Lung (tissue), 17 donors: ENCODE measurements at places on chromosomes 7 and 10.

DNA sequence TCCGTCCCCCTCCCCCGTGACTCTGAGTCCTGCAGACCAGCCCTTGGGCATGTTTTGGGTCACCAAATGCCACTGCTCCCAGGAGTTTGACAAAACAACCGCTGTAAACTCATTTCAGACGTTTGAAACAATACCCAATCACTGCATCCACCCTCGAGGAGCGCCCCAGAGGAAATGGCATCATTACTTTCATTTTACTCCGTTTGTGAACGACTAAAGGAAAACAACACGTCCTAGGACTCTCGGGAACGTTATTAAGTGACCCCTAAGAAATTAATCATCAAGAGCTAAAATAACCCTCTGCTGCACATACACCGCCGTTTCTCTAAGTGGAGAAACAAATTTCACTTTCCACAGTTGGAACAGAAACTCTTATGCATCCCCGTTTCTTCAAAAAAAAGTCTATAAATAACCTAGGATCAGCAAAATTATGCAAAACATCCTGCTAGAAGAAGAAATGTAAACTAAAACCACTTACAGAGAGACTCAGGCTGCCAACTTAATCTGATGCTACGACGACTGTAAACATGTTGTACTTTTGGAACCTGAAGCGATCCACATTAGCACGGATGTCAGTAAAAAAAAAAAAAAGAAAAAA, 109.9 kb upstream of the EFCAB10 start:
- DNase-seq, result peak; percentile 88

- no peak for DNase-seq
These were observed 149.8 kb downstream of the KLF6 start for GRCh38 chr10:3635211-3635671.

- peak; percentile 66 for DNase-seq
These were observed 301.3 kb upstream of the BMPER start for GRCh38 chr7:33604056-33604455.

DNA sequence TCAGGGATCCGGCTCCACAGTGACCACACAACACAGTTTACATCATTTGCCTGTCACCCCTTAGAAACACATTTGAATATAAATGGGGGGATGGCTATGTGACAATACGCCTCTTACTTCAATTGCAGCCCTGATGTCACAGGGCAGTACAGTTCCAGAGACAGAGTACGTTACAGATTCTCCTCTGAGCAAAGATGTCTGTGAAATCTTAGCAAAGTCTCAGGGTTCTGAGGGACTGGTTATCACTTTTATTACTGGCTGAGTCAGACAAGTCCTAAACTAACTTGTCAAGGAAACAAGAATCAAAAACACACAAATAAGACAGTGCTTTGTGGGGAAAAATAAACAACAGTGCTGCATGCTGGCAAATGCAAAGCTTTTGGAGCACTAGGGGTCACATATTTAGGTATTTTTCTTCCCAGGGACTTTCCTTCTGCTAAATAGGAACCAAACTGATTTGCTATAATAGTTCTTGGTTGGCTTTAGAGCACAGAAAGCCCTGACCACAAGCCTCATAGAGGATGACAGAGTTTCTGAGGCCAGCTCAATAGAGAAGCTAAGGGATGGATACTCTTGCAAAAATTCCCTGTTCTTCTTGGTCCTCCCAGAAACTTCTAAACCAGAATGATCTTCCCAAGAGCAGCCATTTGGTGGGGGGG, 501.6 kb downstream of the GRID1 start:
- no peak for DNase-seq

- no peak for DNase-seq
These were observed 184.5 kb upstream of the BMPER start for GRCh38 chr7:33720870-33721269.

DNA sequence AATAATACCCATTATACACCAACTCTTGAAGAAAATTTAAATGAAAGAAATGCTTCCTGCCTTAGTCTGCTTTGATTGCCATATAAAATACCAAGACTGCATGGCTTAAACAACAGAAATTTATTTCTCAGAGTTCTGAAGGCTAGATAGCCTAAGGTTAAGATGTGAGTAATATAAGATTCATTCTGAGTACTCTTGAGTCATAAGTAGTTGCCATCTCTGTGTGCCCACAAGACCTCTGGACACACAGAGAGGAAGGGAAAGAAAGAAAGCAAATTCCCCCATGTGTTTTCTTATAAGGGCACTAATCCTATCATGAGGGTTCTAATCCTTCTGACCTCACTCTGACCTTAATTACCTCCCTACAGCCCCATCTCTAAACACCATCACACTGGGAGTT, 201.2 kb downstream of the PTN start:
- DNase-seq, result no peak

DNA sequence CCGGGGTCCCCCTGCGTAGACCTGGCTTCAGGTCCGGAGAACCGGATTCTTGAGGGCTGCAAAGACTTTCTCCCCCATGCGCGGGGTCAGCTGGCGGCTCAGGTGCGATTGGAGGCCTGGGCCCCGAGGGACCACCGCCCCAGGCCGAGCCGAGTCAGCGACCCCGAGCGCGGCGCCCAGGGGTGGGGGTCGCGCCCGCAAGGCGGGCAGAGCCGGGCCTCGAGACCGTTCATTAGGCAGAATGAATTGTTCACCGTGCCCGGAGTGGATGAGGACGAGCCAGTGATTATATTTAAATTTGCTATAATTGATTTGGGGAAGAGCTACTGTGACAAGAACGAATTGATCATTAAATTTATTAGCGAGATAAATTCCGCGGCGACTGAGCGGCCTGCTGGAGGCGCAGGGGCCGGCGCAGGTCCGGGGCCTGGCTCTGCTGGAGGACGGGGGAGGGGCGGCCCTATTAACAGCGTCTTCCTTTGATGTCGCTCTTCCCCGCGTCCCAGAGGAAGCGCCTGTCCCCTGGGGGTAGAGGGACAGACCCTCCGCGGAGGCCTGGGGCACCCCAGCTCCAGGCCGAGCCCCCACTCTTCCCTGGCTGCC, 7.5 kb downstream of the MNX1 start:
- no peak for DNase-seq

GRCh38 chr7:118372530-118372929, 148.0 kb downstream of the ANKRD7 start:
- no peak for DNase-seq
